Kasumi-1 (cell line): ENCODE measurements at places on chromosomes 11 and 22.

DNA sequence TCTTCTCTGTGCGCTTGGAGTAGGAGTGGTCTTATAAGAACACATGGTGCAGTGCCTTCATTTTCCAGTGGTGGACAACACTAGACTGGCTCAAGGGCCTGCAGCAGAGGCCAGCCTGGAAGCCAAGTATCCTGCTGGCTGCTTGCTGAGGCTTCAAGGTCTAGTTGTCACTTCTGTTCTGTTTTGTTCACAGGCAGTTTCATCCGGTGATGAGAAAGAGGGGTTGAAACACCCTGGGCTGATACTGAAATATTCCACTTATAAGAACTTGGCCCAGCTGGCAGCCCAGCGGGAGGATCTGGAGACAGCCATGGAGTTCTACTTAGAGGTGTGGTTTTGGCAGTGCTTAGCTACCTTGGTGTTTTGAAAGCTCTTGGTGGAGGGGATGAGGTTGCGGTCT lies 29.8 kb downstream of the CABIN1 start:
- DNase-seq = no peak

- peak; percentile 34 for DNase-seq
Observed at GRCh38 chr11:118789501-118790356, 1.2 kb downstream of the DDX6 start.

GRCh38 chr11:72358466-72359405 lies 75.6 kb downstream of the CLPB start:
- DNase-seq = no peak

- DNase-seq = no peak
Observed at GRCh38 chr22:33035272-33035863, 22.8 kb downstream of the SYN3 start.

GRCh38 chr22:38164551-38164918 lies 17.1 kb downstream of the PLA2G6 start:
- DNase-seq = no peak
